LNCaP clone FGC (cell line): ENCODE measurements at places on chromosomes 2 and 18.

DNA sequence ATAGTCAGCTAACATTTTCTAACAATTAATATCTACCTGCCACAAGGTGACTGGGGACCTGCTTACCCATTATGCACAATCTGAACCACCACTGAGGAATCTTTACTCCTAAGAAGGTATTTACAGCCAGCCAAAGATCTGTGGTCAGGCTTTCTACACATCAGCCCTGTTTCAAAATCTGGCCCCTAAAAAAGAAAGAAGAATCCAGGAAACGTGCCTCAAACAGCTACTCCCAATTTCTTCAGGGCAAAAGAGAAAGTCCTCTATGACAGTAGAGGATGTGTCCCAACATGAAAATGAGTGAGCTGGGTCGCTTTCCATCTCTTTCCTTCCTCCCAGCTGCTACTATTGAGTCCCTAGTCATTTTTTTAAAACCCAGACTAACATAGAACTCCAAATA, 79.5 kb downstream of the EPB41L3 start:
- DNase-seq = no peak

- no peak for DNase-seq
Observed at GRCh38 chr2:206378835-206379234, 64.5 kb upstream of the ADAM23 start.

GRCh38 chr2:11534746-11535484, 1.1 kb downstream of the GREB1 start:
- no peak for DNase-seq

- no peak for DNase-seq
Observed at GRCh38 chr18:38458698-38459097, 893.1 kb upstream of the CELF4 start.

DNA sequence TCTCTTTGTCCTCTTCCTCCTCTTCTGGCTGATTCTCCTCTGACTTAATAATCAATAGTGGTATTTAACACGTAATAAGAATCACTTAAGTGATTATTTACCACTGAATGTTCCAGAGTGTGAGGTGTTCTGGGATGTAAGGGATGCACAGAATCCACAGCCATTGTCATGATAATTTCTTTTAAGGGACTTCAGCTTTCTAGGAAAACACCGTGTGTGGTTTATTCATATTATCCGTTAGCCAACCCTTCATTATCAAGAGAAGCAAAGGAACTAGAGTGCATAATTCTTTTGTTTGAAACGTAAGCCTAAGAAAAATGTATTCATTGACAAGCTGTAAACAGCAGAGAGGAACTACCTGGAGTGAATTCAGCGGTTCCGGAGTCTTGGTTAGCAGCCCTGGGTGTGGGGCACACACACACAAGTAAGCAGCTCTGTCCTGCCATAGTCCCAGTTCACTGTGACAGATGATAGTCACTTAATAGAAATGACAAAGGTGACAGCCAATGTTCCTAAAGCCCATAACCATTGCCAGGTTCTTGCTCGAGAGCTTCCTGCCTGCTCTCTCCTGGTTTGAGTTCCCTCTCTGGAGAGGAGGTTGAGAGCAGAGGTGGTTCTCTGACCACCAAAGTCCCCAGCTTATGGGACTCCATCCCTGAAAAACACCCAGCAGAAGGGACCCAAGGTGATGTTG, 101.9 kb downstream of the ACOXL start:
- DNase-seq = no peak

- DNase-seq = no peak
Observed at GRCh38 chr2:32856891-32857290, 89.9 kb upstream of the LTBP1 start.

- DNase-seq = no peak
Observed at GRCh38 chr2:105747991-105748390, 3.3 kb downstream of the NCK2 start.

GRCh38 chr2:74304332-74305148, 38.7 kb downstream of the SLC4A5 start:
- no peak for DNase-seq

DNA sequence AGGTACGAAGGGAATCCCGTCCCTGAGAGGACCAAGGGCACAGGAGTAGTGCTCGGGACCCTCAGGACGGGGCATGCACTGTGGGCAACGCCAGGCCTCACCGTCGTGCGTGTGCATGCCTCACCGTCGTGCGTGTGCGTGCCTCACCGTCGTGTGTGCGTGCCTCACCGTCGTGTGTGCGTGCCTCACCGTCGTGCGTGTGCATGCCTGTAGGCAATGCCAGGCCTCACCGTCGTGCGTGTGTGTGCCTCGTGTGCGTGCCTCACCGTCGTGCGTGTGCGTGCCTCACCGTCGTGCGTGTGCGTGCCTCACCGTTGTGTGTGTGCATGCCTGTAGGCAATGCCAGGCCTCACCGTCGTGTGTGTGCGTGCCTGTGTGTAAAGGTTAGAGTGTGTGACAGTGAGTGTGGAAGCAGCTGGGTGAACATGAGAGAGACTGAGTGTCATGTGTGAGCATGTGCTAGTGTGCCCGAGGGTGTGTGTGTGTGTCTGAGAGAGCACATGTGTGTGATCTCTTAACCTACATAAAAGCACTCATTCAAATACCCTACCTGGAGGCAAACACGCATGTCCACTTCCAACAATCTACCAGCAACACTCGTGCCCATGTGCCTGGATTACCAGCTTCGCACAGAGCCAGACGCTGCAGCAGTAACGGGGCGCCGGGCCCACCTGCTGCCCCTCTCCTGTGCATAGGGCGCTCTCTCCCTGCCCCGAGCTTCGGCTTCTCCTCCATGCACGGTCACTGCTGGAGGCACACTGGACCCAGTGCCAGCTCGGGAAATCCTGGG, 36.3 kb downstream of the ZNF516 start:
- no peak for DNase-seq

DNA sequence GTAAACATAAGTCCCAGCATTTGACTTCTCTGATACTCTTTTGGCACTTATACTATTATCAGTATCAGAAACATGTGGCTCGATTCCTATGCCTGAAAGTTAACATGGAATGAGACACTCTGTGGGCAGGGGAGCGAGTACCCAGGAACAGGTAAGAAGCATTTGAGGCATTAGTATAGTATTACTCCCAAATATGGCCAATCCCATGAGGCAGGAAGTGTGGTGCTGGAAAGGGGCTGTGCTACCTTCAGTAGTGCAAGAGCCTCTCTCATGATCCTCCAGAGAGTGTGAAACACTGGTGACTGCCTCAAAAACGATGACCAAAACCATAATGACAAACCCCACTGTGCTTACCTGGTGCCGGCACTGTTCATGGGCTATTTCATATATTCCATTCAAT, 415.1 kb downstream of the SOX11 start:
- DNase-seq = no peak

DNA sequence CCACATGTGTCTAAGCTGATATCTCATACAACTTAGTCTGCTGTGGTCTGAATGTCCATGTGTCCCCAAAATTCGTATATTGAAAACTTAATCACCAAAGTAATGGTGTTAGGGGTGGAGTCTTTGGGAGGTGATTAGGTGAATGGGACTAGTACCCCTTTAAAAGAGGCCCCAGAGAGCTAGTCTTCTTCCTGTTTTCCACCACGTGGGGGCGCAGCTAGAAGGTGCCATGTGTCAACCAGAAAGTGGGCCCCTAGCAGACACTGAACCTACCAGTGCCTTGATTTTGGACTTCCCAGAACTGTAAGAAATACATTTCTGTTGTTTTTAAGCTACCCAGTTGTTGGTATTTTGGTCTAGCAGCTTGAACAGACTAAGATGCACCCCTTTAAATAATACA, 86.6 kb downstream of the ASB1 start:
- DNase-seq = no peak

DNA sequence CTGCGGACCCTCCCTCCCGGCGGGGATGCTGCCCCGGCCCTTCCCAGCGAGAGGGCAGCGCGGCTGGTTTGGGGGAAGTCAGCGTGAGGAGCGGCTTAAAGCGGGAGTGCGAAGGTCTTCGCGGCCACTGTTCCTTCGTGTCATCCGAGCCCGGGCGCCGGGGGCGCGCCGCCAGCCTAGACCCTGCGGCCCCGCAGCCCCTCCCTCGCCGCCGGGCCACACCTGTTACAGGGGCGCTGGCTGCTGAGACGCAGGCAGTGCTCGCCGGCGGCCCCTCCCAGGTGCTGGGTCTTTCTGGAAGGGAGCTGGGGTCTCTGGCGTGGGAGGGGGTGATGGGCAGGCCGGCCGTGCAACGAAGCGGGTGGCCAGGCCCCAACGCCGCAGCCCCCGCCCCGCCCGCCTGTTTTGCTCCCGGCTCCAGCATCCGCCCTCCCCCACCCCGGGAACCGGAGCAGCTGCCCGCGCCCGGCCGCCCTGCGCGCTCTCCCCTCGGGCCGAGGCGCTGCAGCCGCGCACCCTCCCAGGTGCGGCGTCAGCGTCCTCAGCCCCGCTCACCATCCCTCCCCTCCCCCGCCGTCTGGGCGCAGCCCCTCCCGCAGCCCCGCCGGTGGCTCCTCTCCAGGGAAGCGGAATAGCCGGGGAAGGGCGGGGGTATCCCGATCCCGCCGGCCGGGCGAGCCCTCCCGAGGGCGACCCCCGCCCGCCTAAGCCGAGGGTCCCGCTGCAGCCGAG, 727 bp downstream of the KIF1A start:
- no peak for DNase-seq

DNA sequence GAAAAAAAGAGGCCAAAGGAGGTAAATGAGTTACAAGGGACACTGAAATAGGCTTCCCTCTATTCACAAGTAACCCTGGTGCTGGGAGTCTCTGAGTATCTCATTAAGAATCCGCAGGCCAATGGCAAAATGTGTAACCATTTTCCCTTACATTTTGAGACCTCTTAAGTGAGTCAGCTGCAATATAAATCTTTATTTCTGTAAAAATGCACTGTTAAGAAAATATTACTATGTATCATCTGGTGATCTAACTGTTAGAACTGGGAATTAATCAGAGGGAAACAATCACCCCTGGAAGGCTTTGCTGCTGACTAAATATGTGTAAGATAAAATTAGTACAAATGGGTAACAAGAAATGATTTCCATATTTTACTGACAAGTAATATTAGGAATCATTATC, 483.1 kb upstream of the CHST9 start:
- DNase-seq = no peak

DNA sequence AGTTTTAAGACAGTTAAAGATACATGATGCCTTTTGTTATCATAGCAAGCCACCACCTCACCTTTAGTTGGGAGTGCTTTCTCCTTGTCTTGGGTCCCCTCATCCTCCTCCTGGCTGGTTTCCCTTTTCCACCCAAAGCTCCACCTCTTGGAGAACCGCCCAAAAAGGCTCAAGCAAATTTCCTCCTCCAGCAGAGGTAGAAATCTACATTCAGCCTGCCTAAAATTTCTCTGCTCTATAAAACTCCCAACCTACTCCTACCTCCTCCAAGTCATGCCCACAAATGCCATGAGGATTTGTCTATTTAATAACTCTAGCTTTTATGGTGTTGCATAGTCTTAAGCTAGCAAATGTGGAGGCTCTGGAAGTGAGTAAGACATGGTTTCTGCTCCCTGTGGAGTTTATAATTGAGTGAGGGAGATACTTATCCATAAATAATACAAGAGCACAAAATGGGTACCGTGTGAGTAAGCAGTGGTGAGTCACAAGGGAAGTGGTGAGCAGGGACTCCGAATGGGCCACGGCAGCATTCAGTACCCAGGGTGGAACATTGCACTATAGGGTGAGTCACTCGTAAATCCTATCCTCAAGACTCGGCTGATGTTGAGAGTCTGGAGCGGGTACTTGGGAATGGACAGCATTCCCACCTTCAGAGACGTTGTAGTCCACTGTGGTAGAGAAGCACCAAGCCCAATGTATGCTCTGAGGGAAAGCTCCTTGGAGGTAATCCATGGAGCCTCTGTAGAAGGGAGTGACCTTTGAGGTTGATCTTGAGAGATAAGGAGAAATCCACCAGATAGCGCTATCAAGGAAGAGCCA, 146.3 kb downstream of the RTN4 start:
- DNase-seq = no peak

DNA sequence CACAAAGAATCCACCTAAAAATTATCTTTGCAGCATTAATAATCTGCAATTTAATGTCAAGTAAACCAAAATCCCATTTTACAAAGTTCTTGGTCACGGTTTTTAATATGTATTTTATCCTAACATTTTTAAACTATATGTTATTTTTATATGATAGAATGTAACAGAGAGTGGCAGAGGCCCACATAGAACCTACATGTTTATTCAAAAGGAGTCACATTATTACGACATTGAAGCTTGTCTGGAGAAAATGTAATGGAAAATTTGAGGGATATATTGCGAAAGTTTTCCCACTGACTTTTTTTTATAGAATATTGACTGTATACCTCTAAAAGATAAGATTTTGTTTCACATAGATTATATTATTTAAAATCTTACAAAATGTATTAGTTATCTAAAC, 89.7 kb upstream of the COL3A1 start:
- no peak for DNase-seq

- DNase-seq = no peak
Observed at GRCh38 chr2:237411092-237411601, 2.8 kb downstream of the COL6A3 start.

GRCh38 chr2:51290725-51291124, 258.8 kb upstream of the NRXN1 start:
- no peak for DNase-seq

GRCh38 chr2:55649211-55649610, 31.8 kb upstream of the PPP4R3B start:
- DNase-seq = no peak

DNA sequence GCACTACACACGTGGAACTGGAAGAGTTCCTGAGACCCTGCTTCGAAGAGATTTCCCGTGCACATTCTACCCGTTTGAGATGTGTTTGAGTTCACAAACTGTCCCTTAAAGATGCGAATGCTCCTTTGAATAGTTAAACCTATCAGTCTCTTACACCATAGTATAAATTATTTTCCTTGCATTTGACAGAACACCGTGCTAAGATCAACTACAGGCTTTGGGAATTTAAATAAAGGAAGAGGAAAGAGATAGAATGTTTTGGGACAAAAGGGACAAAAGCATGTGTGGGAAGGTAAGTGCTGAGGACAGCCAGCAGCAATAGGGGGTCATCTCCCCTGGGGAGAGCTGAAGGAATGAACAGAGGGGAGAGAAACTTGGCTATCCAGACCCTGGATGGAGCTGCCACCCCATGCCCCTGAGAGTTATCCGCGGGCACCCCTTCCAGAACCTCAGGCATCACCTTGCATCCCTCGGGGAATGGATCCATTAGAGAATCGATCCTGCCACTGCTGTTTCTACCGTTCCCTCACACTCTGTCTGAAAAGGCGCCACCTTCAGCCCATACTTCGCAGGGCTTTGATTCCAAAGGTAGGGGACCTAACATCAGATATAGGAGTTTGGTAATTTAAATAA, 888 bp upstream of the ADCY3 start:
- no peak for DNase-seq

DNA sequence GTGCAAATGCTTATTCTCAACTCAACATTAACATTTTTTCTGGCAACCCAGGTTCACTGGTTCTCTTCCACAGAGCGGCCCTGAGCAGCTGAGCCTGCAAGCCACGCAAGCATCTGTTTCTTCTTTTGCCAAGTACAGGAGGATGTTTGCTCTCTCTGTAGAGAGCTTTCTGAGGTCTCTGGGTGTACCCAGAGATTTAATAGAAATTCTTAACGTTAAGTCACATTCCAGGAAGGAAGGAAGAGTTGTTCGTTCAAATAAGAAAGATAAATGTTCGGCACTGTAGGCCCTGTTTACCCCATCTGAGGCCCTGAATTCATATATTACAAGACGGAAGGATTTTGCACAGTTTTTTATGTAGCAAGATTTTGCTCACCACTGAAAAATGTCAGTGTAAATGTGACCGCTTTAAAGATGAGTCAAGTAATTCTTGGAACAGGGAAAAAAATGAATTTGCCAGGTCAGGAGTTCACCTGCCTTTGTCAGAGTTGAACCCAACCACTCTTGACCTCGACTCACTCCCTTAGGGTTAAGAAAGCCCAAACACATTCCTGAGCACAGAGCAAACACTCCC, 30.1 kb downstream of the KCTD18 start:
- DNase-seq = no peak
